A549 treated with GW870086 at 1 μM for 4 hours (cell line): ENCODE measurements at places on chromosomes 16 and 17. TPM values are rescaled to one million over a fixed set of nuclear protein-coding genes. Genes with fewer than 3 reads are reported as not detected.

Gene PPL
- total RNA-seq: 4.5 to 6.1 TPM (median 5.4 TPM) in 5 replicates

Gene HBM
- total RNA-seq: not detected in 5 replicates

Gene TP53TG3F
- 0.07 to 0.14 TPM in 2 of 5 replicates, not detected in the others for total RNA-seq

Gene FLCN
- 26.6 to 39.1 TPM (median 32.6 TPM) in 5 replicates for total RNA-seq

Gene NOXO1
- 0.25 to 0.58 TPM (median 0.37 TPM) in 3 of 5 replicates, not detected in the others for total RNA-seq

Gene DNAAF8
- total RNA-seq: 0.75 to 1.1 TPM (median 0.79 TPM) in 5 replicates

Gene KRT37
- total RNA-seq: not detected in 5 replicates

Gene SPN
- not detected in 5 replicates for total RNA-seq

Gene VAC14
- total RNA-seq: 28.0 to 37.2 TPM (median 33.5 TPM) in 5 replicates

Gene INO80E
- total RNA-seq: 95.8 to 108 TPM (median 104 TPM) in 5 replicates

Gene KRT33A
- total RNA-seq: not detected in 5 replicates

Gene KIF2B
- total RNA-seq: not detected in 5 replicates

Gene CCL3
- not detected in 5 replicates for total RNA-seq

Gene CIITA
- total RNA-seq: 0.05 to 0.17 TPM (median 0.08 TPM) in 5 replicates

Gene TBC1D28
- not detected in 5 replicates for total RNA-seq

Gene TNFRSF17
- total RNA-seq: not detected in 5 replicates
